Hypothalamus (tissue), 51 donors: ENCODE measurements at places on chromosomes 3 and 15.

GRCh38 chr15:80744826-80745225 lies 34.3 kb upstream of the CEMIP start:
- no peak for DNase-seq

- no peak for DNase-seq
Observed at GRCh38 chr15:32898414-32898813, 180.6 kb downstream of the GREM1 start.

DNA sequence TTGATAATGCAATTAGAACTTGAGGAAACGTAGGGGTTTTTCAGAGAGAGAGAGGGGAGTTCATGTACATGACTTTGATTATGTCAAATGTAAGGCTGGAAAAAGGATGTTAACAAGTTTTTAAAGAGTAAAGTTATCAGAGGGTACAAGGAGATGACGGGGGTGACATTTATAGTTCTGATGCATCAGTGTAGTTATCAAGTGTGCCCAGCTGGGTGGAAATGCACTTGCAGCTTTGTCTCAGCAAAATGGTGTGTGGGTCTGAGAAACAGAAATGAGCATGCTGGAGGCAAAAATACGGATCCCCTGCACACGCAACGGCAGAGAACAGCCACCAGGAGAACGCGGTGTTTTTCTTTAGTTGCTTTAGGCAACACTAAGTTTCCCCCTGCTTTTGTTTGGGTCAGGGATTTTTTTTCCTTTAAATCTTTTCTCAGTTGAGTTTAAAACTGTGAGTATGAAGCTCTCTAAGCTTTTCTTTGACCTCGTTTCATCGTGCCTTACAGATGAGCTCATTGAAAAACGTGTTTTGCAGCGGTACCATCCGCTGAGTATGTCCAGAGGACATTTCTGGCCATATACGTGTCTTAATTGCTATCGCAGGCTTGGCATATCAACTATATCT lies 205.4 kb downstream of the PDZRN3 start:
- DNase-seq: no peak

- no peak for DNase-seq
Observed at GRCh38 chr15:80890341-80891005, 99.1 kb downstream of the MESD start.

GRCh38 chr3:131846296-131846924 lies 188.4 kb downstream of the CPNE4 start:
- no peak for DNase-seq

DNA sequence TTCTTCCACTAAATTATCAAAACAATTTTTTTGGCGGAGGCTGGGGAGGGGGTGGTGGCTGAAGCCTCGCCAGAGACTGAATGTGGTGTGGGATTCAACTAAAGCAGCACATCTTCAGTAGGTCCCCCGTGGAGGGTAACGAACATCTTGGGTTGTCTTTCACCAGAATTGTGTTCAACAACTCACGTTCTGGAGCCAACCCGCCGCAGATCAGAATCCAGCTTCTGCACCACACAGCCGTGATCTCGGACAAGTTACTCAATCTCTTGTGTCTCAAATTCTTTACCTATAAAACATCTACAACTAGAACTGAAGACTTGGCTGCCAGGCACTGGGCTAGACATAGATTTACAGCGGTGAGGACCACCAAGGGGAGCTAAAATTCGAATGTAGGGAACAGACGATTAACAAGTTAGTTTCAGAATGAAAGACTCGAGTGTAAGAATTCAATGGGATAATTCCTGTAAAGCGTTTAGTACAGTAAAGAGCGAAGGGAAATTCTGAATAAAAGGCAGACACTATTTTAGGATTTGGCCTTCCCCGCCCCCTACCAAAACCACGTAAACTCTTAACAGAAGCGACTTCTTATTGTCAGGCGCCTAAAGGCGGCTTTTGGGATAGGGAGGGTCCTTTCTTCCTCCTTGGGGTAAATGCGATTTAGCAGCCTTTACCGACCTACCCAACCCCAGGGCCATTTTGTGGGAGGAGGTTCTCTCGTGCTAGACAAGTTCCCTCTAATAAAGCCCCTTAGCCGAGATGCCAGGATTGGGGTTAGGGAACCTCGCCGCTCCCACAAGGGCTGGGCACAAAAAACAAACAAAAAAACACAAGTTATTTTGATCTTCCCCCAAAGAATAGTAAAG lies 697 bp upstream of the RAB5A start:
- DNase-seq: no peak

GRCh38 chr15:45714590-45715488 lies 80.0 kb downstream of the SQOR start:
- no peak for DNase-seq

GRCh38 chr15:69304182-69304545 lies 5.5 kb downstream of the PAQR5 start:
- no peak for DNase-seq

DNA sequence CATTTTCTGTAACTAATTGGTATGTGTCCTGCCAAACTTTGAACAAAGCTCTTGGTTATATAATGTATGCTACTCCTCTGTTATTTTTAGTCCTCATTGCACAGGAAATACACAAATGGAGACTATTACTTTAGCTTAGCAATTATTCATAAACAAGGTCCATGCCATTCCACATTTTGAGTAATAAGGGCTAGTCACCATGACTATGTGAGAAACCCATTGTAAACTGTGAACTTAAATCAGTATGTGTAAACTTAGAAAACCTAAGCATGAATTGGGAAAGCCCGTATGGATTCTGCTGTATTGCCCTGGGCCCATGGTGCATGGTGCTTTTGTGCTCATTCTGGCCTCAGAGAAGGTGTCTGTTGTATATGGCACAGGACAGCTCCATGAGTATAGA lies 100.3 kb downstream of the HCN4 start:
- no peak for DNase-seq

DNA sequence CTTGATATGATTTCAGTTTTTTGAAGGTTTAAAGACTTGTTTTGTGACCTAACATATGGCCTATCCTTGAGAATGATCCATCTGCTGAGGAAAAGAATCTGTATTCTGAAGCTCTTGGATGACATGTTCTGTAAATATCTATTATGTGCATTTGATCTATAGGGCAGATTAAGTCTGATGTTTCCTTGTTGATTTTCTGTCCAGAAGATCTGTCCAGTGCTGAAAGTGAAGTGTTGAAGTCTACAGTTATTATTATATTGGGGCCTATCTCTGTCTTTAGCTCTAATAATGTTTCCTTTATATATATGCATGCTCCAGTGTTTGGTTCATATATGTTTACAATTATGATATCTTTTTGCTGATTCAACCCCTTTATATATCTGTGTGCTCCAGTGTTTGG lies 362.8 kb downstream of the EPHA6 start:
- DNase-seq: no peak

DNA sequence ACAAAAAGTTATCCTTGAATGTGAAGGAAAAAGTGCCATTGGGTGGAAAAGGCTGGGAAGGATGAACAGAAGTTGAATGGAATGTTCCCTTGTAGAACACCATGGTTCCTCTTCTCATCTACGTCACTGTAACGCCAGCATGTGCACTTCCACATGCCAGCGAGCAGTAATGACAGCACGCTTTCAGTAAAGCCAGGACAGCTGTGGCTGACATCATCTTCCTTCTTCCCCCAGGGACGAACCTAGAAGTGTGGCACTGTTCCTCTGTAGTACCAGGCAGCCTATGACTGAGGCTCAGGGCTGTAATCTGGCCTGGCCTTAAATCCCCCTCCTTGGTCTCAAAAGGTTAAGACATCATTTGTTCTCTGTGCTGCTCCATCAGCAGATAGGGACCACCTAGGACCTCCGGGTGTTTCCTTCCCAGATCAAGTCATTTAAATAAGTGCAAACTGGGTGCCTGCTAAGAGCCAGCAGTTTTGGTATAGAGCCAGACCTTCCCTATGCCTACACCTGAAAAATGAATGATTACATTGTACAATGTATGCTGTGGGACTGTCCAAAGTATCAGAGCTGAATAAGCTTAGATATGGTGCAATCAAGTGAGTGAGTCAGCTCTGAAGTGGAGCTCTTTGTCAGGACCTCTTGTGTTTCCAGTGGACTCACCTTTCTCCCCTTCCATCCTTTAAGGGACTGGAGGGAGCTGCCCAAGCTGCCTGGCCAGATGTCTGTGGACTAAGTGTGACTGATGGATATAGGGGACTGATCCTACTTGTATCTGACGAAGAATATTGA lies 5.6 kb upstream of the SRPRB start:
- no peak for DNase-seq

GRCh38 chr15:39782441-39783138 lies at the start of gene FSIP1:
Gene FSIP1 (minus strand): TSS chr15:39782841. CDS start chr15:39776524, 6,317 bp downstream.
- peak; percentile 85 for DNase-seq

DNA sequence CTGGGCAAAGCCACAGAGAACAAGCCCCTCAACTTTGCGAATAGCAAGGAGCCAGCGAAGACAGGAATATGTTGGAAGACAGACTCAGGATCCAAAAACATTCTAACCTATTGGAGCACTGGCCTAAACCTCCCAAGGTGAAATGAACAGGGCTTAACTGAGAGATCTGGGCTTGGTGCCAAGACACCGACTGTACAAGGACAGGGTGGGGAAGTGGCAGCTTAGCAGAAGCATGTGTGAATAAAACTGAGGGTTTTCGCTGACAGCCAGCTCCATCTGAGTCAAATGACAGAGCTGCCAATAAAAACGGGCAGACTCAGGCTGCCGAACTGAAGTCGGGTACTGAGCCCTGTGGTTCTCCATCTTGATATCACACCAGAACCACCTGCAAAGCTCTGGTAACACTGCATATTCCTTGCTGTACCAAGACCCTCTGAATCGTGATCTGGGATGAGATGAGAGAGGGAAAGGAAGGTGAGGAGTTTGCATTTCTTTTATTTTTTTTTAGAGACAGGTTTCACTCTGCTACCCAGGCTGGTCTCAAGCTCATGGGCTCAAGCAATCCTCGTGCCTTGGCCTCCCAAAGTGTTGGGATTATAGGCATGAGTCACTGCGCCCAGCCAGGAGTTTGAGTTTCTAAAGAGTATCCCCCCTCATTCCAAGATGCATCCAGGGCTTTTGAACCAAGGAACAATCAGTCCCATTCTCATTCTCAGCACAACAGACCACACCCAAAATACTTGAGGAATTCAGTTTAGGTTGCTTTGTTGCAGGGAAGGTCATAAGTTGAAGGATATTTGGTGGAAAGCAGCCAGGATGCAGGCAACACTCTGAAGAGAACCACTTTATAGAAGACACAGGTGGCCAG lies 6.0 kb upstream of the PLCB2 start:
- no peak for DNase-seq

GRCh38 chr3:159964166-159964973 lies 24.3 kb upstream of the IL12A start:
- no peak for DNase-seq
